ENCODE measurements at places on chromosomes 6 and 20. TPM values are rescaled to one million over a fixed set of nuclear protein-coding genes. Genes with fewer than 3 reads are reported as not detected.

DNA sequence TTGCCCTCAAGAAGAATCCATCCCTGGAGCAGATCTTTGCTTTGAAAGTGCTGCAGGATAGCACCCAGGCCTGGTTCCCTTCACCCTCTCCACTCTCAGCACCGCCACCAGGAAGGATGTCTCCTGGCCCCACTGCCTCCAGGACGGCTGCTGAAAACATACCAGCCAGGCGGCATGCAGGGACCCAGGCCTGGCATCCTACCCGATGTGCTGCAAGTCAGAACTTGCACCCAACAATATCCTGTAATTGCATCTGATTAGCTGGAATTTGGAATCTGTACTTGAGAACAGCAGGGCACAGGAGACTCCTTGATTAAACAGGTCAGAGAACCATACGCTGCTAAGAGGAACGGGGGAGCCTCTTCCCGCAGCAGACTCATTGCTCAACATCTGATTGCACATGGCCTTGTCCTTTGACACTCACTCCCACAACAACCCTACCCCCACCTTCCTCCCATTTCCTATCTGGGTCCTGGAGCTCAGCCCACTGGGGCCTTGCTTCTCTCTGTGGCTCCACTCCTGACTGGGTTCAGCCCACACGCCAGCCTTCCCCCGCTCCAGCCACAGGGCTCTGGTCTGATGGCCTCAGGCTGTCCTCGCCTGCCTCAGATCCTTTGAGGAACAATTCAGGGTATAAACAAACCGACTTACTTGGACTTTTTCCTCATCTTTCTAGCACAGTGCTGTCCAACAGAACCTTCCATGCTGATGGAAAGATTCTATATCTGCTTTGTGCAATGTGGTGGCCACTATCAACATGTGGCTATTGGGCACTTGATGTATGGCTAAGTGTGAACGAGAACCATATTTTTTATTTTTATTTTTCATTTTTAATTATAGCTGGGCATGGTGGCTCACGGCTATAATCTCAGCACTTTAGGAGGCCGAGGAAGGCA is 78.0 kb downstream of the FGD2 start:
- no peaks in the 10 kb centered on the region for H3K27me3 ChIP-seq
- no peak overlapping the region for H3K27ac ChIP-seq
- DNase-seq = no peak
- no peaks in the 10 kb centered on the region for H3K4me1 ChIP-seq
- no peak overlapping the region for H3K4me3 ChIP-seq

DNA sequence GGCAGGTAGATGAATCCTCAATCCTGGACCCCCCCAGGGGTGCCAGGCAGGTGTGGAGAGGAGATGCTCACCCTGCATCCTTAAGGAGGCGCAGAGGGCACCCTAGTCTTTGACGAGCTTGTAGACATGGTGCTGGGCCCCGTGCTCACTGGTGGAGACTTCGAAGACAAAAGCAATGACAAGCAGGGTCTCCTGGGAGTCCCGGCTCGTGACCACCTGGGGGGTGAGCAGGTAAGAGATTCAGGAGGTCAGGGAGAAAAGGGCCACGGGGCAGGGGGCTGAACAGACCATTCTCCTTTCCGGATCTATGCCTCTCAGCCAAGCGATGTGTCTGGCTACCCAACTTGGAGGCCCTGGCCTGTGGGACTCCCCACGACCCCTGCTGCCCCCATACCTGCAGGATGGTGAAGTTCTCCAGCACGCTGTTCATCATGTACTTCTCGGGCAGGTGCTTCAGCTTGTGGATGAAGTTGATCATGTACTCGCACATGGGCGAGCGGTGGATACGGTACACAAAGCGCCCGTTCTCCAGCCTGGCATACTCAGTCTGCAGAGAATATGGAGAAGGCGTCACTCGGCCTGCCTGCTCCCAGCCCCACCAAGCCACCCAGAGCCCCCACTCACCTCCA is 6.9 kb downstream of the RPL10A start:
- H3K36me3 ChIP-seq = peaks cover 44% of the 10 kb centered on the region
- H3K4me3 ChIP-seq = no peak overlapping the region
- peak; percentile 66 for DNase-seq
- peaks cover 2% of the 10 kb centered on the region for H3K4me1 ChIP-seq

Gene CLIC5
- 0.11 TPM for total RNA-seq

- no peak overlapping the region for H3K4me3 ChIP-seq
- no peak for DNase-seq
- H3K27ac ChIP-seq = no peak overlapping the region
- no peaks in the 10 kb centered on the region for H3K36me3 ChIP-seq
Measured at GRCh38 chr6:139144490-139145085, 9.7 kb downstream of the HECA start.

- no peak overlapping the region for H3K4me3 ChIP-seq
- H3K4me1 ChIP-seq = no peaks in the 10 kb centered on the region
- no peak overlapping the region for H3K27ac ChIP-seq
- no peak for DNase-seq
Measured at GRCh38 chr6:73742433-73742832, 46.4 kb downstream of the CD109 start.

- peak; percentile 98 for DNase-seq
- no peaks in the 10 kb centered on the region for H3K27me3 ChIP-seq
- H3K4me3 ChIP-seq = peak overlapping the region; percentile 60
- H3K27ac ChIP-seq = no peak overlapping the region
Measured at GRCh38 chr6:4647414-4648365, 128.5 kb upstream of the CDYL start.

Gene STX16
- 114 TPM for total RNA-seq

DNA sequence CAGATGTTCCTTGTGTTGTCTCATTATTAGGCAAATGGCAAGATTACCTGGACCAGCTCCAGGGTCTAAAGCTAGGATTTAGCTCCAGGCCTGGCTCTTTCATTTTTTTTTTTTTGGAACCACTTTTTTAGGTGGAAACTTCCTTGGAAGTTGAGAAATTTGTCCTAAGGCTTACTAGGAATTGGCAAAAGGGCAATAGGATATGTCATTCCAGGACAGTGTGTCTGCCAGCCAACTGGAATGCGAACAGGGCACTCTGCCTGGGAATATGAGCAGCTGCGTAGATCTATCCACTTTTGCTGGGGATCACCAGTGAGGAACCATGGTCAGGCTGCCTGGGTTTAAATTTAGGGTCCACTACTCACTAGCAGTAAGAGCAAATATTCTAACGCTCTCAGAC is 304.0 kb downstream of the TSHZ2 start:
- no peaks in the 10 kb centered on the region for H3K27me3 ChIP-seq
- no peak overlapping the region for H3K4me3 ChIP-seq
- no peaks in the 10 kb centered on the region for H3K36me3 ChIP-seq
- DNase-seq = no peak

Gene MYBL2
- total RNA-seq = 139 TPM

Gene SIRPG
- not detected for total RNA-seq

DNA sequence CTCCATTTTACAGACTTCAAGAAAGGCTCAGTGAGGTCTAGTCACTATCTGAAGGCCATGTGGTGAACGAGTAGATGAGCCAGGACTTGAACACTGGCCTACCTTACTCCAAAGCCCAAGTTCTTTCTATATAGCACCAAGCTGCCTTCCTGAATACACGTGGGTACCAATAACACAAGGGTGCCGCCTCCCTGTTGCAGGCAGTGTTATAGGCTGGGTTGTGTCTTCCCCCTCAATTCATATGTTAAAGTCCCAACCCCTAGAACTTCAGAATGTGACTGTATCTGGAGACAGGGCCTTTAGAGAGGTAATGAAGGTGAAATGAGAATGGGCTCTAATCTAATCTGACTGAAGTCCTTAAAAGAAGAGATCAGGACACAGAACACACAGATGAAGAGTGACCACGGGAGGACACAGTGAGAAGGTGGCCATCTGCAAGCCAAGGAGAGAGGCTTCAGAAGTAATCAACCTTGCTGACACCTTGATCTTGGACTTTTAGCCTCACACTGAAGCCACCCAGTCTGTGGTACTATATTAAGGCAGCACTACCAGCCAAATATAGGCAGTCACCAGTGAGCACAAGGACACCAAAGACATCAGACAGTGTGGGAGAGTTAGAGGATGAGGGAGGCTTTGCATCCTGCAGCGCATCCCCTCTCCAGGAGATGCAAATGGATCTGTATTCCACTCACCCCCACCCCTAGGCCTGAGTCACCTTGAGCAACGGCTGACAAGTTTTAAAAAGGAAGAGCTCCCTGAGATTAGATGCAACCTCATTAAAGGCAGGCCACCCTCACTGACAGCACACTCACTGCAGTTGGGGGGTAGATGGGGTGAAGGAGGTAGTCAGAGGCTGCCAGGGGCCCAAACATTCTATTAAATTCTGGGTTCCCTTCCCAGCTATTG is 40.9 kb upstream of the LYRM2 start:
- H3K4me1 ChIP-seq = no peaks in the 10 kb centered on the region
- H3K4me3 ChIP-seq = no peak overlapping the region
- H3K27me3 ChIP-seq = no peaks in the 10 kb centered on the region
- no peak for DNase-seq
- H3K36me3 ChIP-seq = peaks cover 93% of the 10 kb centered on the region

GRCh38 chr20:46485431-46485830 is 27.9 kb downstream of the ZNF334 start:
- H3K27ac ChIP-seq = no peak overlapping the region
- H3K36me3 ChIP-seq = no peaks in the 10 kb centered on the region
- H3K4me3 ChIP-seq = no peak overlapping the region
- no peak for DNase-seq

- H3K4me1 ChIP-seq = no peaks in the 10 kb centered on the region
- no peak for DNase-seq
- no peak overlapping the region for H3K27ac ChIP-seq
- no peaks in the 10 kb centered on the region for H3K27me3 ChIP-seq
Measured at GRCh38 chr6:3427687-3428085, 29.2 kb downstream of the SLC22A23 start.

DNA sequence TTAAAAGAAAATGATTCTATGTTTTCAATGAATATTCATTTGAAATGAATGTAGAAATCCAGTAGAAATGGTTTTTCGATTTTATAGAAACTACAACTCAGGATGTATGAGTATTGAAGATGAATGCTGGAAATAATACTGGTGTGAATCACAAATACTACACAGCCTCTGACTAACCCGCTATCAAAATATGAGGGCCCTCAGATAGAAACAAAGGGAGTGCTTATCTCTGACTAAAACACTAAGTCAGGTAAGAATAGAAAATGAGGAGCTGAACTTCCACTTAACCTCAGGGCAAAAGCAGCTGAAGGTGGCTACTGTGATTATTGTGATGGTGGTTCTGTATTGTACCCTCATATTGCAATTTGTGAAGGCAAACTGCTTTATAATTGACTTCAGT is 220.9 kb upstream of the RNF217 start:
- H3K36me3 ChIP-seq = no peaks in the 10 kb centered on the region
- H3K4me3 ChIP-seq = no peak overlapping the region
- H3K27me3 ChIP-seq = no peaks in the 10 kb centered on the region
- DNase-seq = no peak
- no peaks in the 10 kb centered on the region for H3K4me1 ChIP-seq
- no peak overlapping the region for H3K27ac ChIP-seq

- H3K4me1 ChIP-seq = no peaks in the 10 kb centered on the region
- H3K27ac ChIP-seq = no peak overlapping the region
- H3K27me3 ChIP-seq = no peaks in the 10 kb centered on the region
- no peak for DNase-seq
- H3K4me3 ChIP-seq = no peak overlapping the region
- H3K36me3 ChIP-seq = no peaks in the 10 kb centered on the region
Measured at GRCh38 chr6:58113960-58114359, 796.5 kb downstream of the PRIM2 start.

All from endodermal cell (in vitro differentiated cells).